Fibroblast of lung (primary cell): ENCODE measurements at places on chromosomes 5 and 9. TPM values are rescaled to one million over a fixed set of nuclear protein-coding genes. Genes with fewer than 3 reads are reported as not detected.

- peak; percentile 70 for DNase-seq
Measured at GRCh38 chr5:95725937-95726810, 5.0 kb upstream of the RHOBTB3 start.

GRCh38 chr5:146447734-146448380 is 724 bp downstream of the TCERG1 start:
- DNase-seq = peak; percentile 42

DNA sequence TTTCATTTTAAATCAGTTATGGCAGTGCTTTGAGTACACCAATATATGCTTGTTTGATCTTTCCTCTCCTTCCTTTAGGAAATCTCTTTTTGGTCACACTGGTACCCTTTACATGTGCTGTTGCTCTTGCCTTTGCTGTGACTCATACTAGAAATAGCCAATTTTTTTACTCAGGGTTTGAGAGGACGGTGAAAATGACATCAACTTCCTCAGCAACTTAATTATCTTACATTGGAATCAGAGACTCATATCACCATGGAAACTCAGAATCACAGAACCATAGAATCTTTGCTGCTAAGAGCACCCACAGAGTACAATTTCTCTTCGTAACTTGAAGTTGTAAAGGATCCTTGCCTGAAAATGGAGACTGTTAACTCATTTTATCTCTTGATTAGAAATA is 13.8 kb upstream of the ZNF300 start:
- peak; percentile 74 for DNase-seq

DNA sequence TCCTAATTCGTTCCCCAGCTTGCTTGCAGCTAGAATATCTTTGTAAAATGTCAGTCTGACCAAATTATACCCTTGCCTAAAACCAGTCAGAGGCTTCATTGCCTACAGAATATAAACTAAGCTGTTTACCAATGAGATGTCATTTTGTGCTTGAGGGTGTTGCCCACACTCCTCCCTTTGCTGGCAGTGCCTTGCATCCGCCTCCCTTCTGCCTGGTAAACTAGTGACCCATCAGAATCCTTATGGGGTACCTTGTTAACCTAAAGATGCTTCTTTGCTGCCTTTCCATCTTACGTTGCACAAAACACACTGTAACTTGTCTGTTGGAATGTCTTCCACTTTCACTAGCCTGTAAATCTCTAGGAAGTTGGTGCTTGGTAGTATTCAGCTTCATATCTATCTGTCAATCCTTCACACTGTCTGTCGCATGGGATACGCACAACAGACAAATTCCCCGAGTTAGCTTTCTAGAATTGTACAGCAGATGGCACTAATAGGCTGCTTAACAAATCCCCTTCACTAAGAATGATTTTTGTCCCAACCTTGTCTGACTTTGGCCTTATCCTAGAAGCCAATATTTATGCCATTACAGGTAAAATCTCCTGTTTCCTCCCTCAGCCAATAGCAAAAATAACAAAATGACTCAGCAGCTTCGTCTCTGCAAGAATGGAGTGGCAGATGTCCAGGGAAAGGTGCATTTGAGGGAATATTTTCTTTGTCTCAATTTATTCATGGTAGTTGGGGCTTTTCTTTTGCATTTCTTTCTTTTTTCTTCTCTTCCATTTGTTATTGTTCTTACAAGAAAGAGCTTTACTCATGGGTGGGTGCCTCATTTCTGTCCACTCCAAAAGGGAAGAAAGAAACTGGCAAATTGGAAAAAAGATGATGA is 3.0 kb downstream of the NUDT2 start:
- peak; percentile 52 for DNase-seq

GRCh38 chr9:13942695-13943094 is 371.2 kb downstream of the NFIB start:
- DNase-seq = peak; percentile 100

DNA sequence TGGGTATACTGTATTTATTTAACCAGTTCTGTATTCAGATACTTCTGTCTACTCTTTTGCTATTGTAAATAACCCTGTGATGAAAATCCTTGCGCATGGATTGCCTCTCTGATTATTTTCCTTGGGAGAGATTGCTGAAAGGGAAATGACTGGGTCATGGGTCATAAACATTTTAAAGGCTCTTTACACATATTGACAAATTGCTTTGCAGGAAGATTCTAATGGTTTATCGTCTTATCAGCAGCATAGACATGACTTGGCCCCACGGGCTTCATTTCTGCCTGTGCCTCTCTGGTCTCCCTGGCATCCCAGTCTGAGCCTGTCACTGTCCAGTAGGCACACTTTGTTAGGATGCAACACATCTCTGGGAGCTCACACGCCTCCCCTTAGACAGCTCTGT is 52.3 kb downstream of the RGS3 start:
- peak; percentile 84 for DNase-seq

- DNase-seq = no peak
Measured at GRCh38 chr9:131593936-131594665, 48.8 kb downstream of the PRRT1B start.

GRCh38 chr5:110161162-110161561 is 471.4 kb downstream of the MAN2A1 start:
- no peak for DNase-seq

- peak; percentile 89 for DNase-seq
Measured at GRCh38 chr5:92548346-92548745, 1032.7 kb downstream of the NR2F1-AS1 start.

The NPR3 gene
- 1.5 and 14.9 TPM in 2 replicates for total RNA-seq

The LHX3 gene
- not detected in 2 replicates for total RNA-seq

The PLCXD3 gene
- 0.26 and 1.3 TPM in 2 replicates for total RNA-seq

The ACSL6 gene
- 0.26 and 0.33 TPM in 2 replicates for total RNA-seq

The COL5A1 gene
- 63.7 and 72.8 TPM in 2 replicates for total RNA-seq

The ARID3C gene
- total RNA-seq = under 0.01 and 0.17 TPM in 2 replicates
